ENCODE measurements at places on chromosomes 1 and 21.

DNA sequence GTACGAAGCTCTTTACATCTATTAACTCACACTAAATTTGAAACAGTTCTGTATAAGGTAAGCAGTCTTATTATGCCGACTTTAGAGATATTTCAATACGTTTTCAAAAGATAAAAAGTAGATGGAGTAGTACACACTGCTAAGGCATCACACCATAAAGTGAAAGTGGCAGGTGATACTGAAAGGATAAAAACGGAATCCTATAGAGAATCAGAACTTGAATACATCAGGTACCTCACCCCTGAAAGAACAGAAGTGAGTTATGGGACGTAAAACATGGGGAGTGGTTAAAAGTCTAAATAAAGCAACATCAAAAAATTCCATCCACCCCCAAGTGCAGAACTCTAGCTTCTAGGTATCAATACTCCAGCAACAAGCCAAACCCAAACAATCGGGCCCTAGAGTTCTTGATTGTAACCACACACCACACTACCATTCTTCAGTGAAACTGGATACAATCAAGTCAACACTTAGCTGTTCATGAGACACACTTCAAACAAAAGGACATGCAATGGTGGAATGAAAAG is 142.6 kb downstream of the SMYD3 start:
- DNase-seq = no peak

DNA sequence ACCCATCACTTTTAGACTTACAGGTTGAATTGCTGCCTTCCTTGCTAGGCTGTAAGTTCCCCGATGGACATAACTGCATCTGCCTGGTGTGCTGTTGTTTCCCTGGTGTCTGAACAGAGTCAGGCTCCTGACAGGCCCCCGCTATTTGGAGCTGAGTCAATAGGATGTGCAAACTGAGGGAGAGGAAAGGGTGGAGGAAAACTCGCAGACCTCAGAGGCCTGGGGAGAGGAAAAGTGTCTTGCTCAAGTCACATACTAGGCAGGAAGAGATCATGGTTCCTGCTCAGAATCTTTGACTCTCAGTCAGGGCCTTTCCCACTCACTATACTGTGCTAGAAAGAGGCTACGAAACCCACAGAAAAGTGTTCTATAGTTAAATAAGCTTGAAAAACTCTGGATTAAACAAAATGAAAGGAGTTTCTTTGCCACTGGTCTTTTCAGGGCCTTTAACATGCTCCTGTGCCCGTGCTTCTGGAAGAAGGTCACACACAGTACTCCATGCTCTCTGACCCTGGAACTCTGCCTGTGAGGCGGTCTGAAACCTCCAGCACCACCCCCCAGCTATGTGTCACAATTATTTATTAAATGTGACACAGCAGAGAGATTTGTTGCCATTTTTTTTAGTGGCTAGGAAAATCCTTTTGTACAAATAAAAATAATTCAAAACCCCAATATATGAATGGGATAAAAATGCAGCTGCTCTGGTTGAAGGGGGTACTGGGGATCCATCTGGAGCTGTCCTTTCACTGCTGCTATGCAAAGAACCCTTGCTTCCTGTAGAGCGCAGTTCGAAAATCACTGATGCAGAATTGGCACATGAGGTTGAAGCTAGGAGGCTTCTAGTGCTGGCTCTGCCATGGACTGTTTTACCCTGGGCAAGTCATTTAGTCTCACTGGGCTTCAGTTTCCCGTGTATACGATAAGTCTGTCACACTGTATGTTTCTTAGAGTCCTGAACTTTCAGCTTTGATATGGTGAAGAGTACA is 20.1 kb upstream of the CDCP2 start:
- no peak for DNase-seq

DNA sequence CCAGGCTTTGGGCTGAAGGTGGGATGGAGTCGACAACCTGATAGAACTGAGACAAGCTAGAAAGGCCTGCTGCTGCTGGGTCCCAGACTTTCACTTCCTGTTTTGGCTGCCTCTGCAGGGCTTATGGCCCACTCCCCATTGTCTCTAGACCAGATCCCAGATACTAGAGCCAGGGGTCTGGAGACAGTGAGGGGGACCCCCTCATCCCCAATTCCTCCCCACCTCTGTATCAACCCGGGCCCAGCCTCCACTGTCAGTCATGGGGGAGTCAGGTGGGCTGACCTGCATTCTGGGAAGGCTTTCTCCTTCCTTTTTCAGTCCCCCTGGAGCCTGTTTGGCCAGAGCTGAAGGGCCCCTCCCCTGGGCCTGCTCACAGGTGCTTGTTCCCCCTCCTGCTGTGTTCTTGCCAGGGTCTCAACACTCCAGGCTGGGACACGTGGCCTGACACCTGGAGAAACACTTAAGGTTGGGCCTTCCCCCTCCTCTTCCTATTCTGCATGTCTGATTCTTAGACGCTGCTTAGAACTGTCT is 18.0 kb upstream of the ETV3L start:
- no peak for DNase-seq

GRCh38 chr1:83583351-83584014 is 415.4 kb downstream of the TTLL7 start:
- DNase-seq = no peak

DNA sequence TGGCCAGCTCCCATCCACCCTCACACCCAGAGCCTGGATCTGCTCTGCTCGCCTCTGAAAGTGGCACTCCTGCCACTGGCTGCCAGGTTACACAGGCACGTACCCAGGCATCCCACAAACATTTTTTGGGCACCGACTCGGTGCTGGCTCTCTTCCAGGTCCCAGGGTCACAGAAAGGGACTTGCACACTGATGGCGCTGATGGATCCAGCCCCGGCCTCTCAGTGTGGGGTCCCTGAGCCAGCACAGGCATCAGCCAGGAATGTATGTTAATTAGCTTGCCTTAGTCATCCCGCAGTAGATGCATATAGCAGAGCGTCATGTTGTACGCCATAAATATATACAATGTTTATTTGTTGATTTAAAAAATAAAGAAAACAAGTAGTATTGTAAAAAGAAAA is 537.2 kb downstream of the NPHP4 start:
- no peak for DNase-seq
